ENCODE measurements at places on chromosomes 5 and 9.

- no peak for DNase-seq
These were observed 87.7 kb downstream of the FSTL4 start for GRCh38 chr5:133524666-133525065.

- no peak for DNase-seq
These were observed 130.1 kb downstream of the C9orf50 start for GRCh38 chr9:129490583-129491486.

- DNase-seq = peak; percentile 96
These were observed 38.5 kb upstream of the SLC44A1 start for GRCh38 chr9:105205787-105206495.

- DNase-seq = no peak
These were observed 8.3 kb downstream of the ITGA1 start for GRCh38 chr5:52796031-52796430.

- no peak for DNase-seq
These were observed 17.9 kb downstream of the CYSTM1 start for GRCh38 chr5:140192715-140193430.

DNA sequence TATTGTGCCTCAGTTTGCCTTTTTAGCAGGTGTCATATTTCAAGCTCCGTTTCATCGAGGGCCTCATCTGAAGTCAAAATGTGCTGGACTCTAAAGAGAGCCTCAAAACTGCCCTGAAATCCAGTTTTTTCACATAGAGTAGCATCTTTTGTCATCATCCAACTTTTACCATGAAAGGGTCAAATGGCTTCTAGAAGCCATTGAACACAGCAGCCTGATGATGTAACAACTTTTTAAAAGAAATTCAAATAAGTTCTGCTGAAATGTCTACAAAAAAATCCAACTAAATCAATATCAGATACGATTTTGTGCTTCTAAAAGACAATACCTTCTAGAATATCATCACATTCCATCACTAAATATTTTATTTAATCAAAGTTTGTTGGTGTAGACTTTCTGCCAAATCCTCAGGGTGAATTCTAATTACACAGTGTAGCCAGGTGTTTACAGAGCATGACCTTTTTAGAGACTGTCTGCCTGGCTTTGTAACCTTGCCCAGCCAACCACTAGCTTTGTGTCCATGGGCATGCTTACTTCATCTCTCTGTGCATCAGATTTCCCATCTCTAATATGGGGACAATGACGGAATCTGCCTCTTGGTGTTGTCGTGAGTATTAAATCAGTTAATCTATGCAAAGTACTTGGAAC, 505.0 kb downstream of the EBF1 start:
- DNase-seq = peak; percentile 63

All from fibroblast of gingiva (primary cell).